ENCODE measurements at places on chromosomes 5 and 9.
A peak's percentile ranks its signal among the peaks of the same experiment; 100 is the strongest.

DNA sequence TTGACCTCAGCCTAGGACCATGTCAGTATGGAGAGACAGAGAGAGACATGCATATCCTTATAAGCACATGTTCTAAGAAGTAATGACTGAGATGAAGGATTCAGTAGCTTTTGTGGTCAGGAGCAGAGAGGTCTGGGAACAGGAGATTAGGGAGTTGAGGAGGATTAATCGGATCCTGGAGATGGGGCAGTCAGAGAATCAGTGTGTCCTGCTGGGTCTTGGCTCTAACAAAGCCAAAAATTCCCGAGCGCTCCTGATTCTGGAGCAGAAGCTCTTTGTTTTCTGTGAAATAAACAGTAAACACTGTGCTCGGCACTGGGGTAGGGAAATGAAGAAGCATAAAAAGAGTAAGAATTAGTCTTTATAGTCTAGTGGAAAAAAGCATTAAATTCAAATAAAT, 520.0 kb upstream of the CLINT1 start:
- no peak for DNase-seq

DNA sequence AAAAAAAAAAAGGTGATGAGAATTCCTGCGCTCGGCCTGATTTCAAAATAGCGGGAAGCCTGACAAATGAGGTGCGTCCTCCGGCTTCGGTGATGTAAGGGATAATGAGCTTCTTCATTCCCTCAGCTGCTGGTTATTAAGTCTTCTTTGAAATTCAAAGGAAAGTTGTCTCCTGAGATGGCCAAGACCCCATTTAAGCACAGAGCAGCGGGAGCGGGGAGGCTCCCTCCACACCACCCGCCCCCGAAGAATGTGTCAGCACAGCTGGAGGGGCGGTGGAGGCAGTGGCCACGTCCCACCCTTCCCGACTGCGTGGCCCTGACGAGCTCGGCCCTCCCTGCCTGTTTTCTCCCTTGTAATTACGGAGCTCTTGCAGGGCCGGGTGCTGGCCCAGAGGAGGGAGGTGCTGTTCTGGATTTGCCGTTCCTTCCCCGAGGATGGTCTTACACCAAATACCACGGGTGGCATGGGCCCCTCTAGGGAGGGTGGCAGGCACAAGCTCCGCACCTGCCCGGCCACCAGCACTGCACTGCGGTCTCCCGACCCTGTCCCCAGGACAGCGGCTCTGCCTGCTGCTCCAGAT, 31.0 kb downstream of the SLC9A3 start:
- peak; percentile 56 for DNase-seq

- DNase-seq, result no peak
These were observed 10.1 kb upstream of the NEURL1B start for GRCh38 chr5:172630986-172631385.

DNA sequence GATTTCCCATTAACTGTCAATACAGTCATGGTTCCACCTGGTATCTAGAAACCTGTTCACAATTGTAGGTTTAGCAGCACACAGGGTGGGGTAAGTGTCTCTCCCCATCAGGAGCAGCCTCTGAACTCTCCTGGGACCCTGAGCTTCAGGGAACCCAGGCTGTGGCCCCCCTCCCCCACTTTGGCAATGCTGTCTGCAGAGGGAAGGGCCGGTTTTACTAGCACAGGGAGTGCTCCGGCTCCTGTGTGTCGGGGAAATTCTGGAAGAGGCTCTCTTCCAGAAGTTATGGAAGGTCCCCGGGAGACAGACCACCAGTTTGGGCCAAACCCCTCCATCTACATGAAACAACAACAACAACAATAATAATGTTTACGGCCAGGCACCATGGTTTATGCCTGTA, 9.9 kb downstream of the DAB2IP start:
- no peak for DNase-seq

DNA sequence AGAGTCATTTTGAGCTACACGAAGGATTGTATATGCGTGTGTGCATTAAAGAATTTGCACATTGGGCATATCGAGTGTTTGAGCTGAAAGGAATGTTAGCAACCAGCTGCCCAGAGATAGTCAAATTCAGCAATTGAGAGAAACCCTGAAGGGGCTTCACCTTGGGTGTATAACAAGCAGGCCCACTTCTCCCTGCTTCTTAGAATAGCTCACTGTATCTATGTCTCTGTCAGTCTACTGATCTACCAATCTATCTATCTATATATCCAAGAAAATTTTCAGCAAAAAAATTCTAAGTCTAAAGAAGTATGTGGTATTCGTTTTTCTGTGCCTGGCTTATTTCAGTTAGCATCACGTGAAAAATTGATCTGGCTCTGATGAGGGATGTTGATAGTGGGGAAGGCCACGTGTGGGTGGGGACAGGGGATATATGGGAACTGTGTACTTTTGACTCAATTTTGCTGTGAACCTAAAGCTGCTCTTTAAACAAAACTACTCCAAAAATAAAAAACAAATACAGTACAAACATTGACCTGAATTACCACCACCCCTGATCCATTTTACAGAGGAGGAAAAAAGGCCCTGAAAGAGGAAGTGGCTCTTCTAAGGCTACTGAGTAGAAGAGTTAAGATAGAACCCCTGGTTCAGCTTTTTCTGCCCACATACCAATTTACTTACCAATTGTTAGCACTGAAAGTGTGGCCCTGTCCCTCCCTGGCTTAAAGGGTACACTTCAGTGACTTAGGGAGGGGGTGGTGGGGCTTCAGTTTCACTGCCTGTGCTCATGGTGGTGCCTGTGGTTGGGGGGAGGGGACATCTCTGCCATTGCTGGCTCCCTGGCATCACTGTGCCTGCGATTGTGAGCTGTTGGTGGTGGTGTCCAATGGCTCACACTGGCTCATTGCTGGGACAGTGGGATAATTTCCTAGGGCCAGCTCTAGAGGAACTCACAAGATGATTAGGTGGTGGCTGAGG, 141.8 kb downstream of the DOCK2 start:
- DNase-seq, result no peak

GRCh38 chr9:672851-673250, 168.6 kb upstream of the DMRT1 start:
- no peak for DNase-seq
